ENCODE measurements at places on chromosomes 6 and 20.

DNA sequence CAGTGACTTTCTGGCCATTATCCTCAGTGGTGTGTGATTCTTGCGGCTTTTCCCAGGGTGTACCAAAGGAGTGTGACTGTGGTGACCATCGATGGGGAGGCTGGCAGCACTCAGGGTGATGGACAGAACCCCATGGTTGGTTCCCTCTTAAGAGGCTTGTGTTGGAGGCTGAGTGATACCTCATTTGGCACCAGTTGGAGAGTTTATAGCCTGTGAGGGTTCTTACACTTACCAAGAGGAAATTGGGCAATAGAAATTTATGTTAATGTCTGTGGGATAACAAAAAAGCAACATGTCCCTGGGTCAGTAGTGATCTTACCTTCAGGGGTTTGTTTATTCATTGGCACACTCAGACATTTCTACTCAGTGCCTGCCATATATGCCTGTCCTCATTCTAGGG is 37.2 kb downstream of the DAAM2 start:
- no peak for DNase-seq

- DNase-seq: peak; percentile 65
Measured at GRCh38 chr6:27176523-27177484, 70.7 kb upstream of the PRSS16 start.

DNA sequence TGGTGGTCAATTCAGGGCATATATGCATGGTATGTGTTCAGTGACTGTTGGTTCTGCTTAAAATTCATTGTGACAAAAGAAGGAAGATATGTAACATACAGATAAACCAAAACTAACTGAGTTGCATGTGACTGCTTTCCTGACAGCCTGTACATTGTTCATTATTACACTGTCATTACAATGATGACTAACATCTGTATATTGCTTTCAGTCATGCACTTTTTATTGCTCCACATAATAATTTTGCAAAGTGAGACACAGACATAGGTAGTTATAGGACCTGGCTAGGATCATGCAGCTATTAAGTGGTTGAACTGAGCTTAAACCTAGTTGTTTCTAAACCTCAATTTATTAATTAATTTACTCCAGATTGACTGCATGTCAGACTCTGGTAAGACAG is 703.2 kb downstream of the HDGFL1 start:
- DNase-seq: no peak

GRCh38 chr6:13438126-13438525 is 49.3 kb downstream of the GFOD1 start:
- no peak for DNase-seq

GRCh38 chr6:113185299-113185698 is 671.8 kb upstream of the MARCKS start:
- no peak for DNase-seq

DNA sequence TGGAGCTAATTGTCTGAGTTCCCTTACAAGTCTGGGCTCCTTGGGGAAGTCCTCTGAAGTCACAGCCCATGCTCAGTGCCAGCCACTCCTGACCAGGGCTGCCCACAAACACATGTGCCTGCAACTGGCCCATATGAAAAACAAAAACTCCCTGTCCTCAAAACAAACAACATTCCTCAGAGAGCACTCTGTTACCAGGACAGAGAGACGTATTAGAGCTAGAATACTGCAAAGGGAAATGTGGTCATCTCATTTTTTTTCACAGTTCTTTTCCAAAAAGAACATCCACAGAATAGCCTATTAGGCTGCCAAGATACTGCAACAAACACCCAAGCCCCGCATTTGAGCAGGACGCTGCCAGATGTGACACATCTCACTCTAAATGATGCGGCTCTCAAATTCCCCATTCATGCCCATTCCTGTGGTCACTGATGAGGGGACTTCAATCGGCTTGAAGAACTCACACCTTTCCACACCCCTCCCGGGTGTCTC is 71.1 kb downstream of the SLC22A23 start:
- DNase-seq: no peak

DNA sequence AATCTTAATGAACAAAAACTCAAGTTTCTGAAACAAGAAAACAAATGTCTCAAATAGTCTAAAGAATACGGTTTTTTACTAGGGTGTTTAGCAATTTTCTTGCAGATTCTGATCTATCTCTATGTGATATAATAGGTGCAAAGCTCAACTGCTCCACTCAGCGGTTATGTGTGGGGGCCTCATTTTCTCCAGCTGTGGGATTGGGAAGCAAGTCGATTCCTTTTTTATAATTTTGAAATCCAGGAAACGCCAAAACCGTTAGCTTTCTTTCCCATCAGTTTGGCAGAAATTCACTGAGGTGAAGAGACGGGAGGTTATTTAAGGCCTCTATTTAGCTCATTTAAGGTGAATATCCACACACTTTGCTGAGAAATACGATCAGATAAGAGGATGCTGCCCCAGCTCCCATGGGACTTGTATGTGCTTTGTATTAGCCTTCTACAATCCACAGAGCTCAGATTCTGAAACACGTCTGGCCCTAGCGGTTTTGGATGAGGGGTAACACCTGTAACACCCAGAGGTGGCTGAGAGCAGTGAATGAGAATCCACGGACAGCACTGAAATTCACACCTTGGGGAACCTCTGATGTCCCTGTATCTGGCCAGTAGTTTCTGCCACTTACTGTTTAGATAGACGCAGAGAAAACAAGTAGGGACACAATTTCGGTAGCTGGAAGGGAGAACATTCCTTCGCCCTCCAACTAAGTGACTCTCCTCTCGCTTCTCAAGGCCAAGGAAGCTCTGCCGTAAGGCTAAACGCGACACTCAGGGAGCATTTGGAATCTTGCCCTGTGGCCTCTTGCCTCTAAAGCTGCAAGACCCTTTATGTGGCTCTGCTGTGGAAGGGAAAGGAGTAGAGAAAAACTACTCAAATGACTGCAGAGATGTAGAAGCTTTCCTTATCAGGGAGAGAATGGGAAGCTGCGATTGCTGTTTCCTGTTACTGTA is 6.5 kb upstream of the BCAS4 start:
- no peak for DNase-seq

DNA sequence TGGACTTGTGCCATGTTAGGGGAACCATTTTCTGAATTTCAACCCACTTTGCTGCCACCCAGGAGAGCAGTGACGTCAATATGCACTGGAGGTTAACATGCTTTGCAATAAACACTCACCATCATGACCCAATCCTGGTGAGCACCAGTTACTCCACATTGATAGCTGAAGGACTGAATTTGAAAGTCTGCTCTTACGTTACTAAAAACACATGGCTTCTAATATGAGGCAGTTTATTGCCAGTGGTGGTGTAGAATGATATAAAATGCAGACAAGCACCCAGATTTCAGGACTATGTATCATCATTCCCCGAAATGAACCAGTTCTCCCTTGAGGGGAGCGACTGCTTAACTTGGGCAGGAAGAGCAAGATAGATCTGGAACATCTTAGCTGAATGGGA is 23.8 kb downstream of the RFPL4B start:
- DNase-seq: no peak

GRCh38 chr6:41326092-41326491 is 9.3 kb upstream of the NCR2 start:
- no peak for DNase-seq

GRCh38 chr6:152463164-152463563 is 174.0 kb downstream of the SYNE1 start:
- DNase-seq: no peak

DNA sequence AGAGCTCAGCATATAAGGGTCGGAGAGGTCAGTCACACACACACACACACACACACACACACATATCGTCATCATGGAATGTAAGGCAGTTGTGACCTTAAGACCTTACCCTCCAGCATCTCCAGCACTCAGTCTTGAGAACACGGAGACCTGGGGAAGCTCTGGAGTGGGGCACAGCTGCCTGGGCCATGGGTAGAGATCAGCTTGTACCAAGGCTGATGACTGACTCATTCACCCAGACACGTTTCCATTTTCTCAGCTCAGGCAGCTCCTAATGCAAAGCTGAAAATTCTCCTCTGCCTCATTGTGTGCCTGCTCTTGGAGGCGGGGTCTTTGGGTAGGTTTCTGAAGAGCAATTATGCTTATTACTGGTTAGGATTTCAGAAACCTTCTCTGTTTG is 38.3 kb upstream of the PDYN start:
- no peak for DNase-seq

GRCh38 chr20:4014031-4014474 is 1.3 kb downstream of the RNF24 start:
- DNase-seq: no peak

GRCh38 chr6:168581706-168582105 is 140.7 kb downstream of the SMOC2 start:
- DNase-seq: no peak

DNA sequence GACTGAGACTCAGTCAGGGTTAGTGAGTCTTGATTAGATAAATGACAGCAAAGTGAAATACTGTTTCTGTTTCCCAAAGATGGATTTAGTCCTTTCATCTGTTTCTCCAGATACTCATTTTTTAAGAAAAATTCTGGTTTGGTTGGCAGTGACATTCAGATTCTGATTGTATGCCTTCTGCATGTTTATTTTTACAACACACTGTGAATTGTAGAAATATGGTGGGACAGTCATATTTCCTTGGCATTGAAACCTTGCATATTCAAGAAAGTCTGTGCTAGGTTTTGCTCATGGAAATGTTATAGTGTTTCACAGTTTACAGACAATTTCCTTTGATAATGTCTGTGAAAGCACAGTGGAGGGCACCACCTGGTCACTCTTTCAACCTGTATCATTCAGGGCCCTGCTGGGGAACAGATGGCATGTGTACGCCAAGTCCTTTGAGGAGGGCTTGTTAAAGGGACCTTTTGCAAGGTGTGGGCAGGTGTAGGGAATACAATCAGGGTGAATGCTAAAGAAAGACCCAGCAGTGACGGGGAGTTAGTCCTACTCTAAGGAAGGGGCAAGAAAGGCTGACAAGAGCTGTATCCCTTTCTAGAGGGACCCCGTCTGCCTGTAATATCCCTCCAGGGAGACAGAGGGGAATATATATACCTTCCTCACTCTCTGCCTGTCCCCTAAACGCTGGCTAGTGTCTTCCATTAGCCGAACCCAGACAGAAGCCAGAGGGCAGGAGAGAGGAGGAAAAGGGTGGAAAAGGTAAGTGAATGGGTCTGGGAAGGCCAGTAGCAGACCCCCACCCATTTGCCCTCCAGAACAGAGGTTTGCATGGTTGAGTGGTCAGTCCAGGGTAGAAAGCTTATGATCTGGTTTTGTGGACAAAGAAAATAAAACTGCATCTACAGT is 10.2 kb downstream of the PLCB4 start:
- no peak for DNase-seq

- no peak for DNase-seq
Measured at GRCh38 chr6:144607998-144608735, 323.0 kb downstream of the UTRN start.

- no peak for DNase-seq
Measured at GRCh38 chr6:46353528-46353927, 137.7 kb downstream of the RCAN2 start.

DNA sequence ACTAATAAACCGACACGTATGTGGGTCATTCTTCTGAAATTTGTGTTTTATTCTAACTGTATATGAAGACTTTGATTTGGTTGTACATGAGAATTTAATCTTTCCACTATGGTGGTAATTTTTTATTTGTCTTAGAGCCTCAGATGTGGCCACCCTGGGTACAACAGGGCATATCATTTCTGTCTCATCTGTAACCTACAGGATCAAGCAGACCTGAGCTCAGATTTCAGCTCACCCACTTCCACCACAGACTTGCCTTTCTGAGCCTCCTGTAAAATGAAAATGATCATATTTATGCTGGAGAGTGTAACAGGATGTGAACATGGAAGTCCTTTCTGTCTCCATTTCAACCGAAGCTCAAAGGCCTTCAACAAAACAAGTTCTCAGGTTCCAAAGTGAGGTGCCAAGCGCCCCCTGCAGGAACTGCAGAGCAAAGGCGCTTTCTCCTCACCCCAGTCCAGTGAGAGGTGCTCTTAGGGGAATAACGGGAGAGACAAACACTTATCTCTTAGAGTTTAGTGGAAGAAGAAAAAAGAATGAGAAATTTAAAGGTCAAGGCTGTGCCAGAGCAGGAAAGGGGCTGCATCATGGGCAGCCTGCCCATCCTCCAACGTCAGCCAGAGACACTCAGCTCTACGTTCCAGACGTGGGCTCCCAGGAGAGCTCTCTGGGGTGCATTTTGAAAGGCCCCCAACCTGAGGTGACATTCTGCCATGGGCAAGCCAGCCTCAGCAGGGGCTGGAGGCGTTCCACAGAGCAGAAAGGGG is 23.0 kb upstream of the CD24 start:
- DNase-seq: peak; percentile 49

DNA sequence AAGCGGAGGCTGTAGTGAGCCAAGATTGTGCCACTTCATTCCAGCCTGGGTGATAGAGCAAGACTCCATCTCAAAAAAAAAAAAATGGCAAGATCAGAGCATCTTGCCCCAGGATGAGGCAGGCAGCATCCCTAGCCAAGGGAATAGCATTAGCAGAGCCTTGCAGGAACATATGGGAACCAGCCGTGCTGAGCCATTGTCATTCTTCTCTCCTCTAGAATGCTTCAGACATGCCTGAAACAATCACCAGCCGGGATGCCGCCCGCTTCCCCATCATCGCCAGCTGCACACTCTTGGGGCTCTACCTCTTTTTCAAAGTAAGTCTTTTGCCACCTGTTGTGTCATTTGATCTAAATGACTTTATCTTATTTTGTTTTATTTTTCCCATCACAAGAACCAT is 13.0 kb downstream of the HM13 start:
- no peak for DNase-seq

GRCh38 chr6:139583420-139583819 is 209.0 kb upstream of the CITED2 start:
- no peak for DNase-seq

DNA sequence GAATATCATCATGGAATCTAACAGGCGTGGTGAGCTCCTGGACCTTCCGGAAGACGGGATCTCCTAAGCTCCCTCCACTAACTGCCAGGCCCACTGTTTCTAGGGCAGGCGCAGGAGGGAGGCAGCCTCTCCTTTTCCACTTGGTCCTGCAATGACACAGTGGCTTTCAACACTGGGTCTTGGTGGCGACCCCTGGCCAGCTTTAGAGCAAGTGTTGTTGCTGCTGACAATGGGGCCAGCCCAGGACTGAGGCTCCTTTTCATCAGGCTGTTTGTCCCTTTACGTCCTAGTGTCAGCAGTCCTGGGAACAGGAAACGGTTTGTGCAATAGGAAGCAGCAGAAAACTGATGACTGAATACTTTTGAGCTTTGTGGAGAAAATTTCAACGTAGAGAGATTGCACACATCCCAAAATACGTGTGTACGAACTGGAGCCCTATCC is 9.7 kb upstream of the QKI start:
- DNase-seq: no peak

- no peak for DNase-seq
Measured at GRCh38 chr20:62955519-62956386, 3.2 kb downstream of the SLC17A9 start.

DNA sequence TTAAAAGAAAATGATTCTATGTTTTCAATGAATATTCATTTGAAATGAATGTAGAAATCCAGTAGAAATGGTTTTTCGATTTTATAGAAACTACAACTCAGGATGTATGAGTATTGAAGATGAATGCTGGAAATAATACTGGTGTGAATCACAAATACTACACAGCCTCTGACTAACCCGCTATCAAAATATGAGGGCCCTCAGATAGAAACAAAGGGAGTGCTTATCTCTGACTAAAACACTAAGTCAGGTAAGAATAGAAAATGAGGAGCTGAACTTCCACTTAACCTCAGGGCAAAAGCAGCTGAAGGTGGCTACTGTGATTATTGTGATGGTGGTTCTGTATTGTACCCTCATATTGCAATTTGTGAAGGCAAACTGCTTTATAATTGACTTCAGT is 220.9 kb upstream of the RNF217 start:
- no peak for DNase-seq
